ENCODE measurements at places on chromosomes 7 and 10.

DNA sequence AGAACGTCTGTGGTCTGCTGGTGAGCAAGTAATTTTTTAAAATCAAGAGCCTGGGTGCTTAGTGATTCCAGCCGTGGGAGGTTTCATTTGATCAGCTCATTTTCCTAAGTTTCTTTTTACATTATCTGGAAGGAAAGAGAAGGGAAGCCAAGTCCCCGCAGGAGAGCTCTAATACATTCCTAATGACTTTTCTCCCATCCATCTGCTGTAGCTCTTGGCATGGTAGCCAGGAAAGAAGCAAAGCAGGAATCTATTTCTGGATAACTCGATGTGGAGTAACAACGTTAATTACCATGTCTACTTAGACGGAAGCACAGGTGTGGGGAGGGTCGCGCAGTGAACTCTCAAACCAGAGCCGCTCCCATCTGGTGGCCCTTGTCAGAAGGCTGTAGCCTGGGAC is 121.9 kb downstream of the PAXIP1 start:
- no peak for DNase-seq

DNA sequence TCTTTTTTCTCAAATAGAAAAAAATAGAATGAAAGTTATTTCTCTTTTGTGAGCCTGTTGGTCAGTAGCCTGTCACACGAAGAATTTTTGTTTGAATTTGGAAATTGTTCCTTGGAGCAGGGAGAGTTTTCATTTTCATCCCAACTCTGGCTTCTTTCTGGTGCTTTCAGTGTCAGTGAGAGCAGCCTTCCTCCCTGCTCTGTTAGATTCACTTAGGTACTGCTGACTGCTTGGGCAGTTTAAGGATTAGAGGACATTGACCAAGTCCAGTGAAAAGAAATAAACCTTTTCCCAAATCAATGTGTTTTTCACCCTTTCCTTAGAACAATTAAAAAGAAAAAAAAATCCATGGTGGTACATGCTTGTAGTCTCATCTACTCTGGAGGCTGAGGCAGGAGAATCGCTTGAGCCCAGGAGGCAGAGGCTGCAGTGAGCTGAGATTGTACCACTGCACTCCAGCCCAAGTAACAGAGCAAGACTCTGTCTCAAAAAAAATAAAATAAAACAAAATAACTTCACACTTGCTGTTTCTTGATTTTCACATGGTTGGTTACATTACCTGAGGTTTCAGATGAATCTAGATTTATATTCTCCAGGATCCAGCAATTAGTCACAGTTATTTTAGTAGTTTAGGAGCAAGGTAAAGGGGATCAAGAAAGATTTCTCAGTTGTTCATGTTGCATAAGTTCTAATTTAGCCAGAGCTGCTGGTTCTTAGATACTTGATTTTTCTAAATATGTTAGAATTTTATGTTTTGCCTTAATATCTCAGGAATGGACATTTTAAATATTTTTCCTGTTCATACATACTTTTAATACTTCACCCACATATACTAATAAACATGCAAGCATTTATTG is 63.1 kb downstream of the ZNRF2 start:
- no peak for DNase-seq

DNA sequence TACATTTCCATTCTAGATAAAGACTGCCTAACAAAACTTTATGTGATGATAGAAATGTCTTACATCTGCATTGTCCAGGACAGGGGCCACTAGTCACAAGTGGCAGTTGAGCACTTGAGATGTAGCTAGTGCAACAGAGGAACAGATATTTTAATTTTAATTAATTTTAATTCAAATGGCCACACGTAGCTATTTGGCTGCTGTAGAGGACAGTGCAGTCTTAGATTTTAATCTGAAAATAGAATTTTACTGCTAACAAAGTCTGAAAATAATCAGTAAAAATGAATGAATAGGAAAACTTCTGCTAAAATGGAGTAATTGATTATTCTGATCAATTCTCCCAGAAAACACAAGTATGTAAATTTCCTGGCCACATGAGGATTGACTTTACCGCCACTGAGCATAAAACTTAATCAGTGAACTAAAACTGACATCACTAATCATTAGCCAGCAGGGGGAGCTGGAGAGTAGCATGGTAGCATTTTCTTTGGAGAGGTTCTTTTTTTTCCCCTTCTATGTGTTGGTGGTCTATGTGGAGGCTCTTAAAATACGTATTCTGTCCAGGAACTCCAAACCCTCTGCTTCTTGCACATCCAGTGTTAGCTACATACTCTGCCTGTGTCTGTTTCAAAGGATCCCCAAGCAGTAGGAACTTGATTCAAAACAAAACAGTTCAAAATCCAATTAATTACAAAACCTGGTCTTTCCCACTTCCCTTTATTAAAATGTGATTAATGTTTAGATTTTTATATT is 52.1 kb downstream of the TSPAN12 start:
- peak; percentile 43 for DNase-seq

- DNase-seq, result no peak
Measured at GRCh38 chr10:51654918-51655317, 44.5 kb downstream of the CSTF2T start.

GRCh38 chr10:100829933-100830727 is 82.6 kb upstream of the SLF2 start:
- no peak for DNase-seq

DNA sequence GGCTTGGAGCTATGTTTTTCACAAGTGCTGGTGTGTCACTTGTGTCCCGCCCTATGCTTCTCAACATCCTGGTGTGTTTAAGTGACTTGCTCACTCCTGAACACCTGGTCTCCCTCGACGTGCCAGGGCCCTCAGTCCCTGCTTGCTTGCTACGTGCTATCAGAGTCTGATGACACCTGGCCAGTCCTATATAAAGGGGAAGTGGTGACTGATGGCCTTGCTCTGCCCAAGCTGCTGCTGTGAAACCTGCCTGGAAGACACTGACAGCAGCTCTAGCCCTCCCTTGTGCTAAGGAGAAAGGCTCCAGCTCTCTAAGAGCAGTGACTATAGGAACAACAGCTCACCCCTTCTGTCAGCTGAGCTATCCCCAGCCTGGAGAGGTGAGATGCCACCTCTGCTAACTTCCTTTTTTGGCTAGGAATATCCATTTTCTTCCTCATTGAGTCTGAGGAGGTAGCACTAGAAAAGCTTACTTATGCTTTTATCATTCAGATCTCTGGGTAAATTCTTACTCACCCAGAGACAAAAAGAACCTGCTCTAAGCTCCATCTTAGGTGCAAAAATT is 77.2 kb upstream of the PLXNA4 start:
- no peak for DNase-seq

GRCh38 chr7:125130173-125130572 is 200.5 kb upstream of the POT1 start:
- DNase-seq, result no peak

GRCh38 chr10:22103701-22104470 is 100.4 kb upstream of the DNAJC1 start:
- no peak for DNase-seq

DNA sequence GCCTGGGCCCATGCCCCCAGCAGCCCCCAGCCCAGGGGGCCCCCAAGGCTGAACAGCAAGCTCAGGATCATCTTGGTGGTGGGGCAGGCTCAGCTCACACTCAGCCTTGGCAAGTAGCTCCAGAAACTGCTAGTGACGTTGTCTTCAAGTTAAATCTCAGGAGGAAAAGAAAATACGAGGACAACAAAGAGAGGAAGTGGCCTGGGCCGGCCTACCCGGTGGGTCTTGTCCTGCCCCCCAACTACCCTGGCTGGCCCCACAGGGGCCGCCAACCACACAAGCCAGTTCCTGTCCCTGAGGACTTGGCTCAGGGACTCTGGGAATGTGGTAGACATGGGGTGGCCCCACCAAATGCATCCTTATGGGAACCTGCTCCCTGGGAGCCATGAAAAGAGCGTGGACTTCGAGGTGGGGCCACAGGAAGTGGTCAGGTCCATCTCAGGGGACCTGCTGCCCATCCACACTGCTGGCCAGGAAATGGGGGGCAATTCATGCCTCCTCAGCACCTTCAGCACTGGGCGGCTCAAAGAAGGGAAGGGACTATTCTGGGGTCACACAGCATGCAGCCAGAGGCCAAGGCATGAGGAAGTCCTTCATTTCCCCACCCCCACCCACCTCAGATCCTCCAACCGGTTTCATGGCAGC is at the start of gene MMRN2:
TSS of gene MMRN2 (minus strand) at position 145 of the 645 bp plus-strand sequence. CDS start at position 71, 74 bp downstream.
- no peak for DNase-seq

DNA sequence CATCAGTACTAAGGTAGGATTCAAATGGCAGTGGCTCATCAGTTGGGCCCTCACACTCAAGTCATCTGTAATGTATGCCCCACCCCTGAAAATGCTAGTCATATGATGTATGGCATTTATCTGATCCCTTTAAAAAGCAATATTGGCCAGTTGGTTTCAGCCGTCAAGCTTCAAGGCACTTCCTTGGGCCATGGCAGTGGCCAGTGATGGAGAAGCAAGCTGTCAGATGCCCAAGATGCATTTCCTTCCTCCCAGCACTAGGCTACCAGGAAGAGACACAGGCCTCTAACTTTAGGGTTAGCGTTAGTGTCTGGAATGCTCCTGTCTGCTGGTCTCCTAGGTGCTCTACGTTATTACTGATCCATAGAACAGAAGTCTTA is 64.1 kb downstream of the PIK3AP1 start:
- no peak for DNase-seq

DNA sequence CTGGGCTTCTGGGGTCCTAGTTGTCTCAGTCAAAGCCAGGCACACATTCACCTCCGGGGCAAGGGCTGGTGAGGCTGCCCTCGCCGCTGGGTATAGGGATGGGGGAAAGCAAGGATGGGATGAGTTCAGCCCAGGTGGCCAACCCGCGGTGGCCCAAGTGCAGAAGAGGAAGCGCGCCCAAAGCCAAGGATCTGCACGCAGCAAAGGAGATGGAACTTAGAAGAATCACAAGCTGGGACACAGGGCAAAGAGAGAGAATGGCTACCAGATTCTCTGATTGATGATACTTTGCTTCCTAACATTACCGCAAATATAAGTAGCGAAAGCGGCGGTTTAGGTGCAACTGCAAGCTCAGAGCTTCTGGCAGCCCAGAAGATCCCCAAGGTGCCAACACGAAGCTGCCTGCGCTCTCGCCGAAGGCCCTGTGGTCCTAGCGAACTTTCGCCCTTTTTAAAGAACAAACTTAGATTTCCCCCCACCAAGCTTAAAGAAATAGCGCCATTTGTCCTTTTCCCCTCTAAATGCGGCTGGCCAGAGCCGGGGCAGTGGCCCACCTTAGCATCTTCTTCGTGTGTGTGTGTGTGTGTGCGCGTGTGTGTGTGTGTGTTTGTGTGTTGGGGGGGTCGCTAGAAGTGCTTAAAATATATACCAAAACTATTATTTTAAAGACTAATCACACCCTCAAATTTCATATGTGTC is 927 bp upstream of the MKX start:
- DNase-seq, result no peak

DNA sequence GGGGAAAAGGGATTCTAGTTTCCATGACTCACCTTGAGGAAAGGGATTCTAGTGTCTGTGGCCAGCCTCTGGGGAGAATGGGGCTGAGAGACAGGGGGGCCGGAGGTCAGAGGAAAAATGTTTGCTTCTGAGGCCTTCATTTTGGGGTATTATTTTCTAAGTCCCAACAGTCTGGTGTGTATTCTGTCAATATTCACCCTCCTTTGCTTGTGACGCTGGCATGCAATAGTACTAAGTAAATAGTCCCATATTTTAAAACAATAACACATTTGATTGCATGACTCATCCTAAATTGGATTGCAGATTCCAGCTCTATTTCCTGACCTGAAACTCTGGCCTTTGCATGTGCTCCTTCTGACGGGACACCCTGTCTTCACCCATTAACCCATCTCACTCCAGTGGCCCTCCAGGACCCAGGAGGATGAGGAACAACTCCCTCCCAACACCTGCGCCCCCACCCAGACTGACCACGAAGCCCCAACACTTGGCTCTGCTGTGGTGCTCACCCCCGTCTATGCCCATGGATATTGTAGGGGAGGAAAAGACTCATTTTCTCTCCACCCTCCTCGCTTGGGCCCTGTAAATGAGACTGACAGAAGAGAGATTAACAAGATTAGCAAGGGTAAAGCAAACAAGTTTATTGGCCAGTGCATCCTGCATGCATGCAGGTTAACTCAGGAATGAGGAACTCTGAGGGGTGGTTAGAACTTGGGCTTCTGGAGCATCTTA is 495.6 kb upstream of the KLF6 start:
- DNase-seq, result no peak

DNA sequence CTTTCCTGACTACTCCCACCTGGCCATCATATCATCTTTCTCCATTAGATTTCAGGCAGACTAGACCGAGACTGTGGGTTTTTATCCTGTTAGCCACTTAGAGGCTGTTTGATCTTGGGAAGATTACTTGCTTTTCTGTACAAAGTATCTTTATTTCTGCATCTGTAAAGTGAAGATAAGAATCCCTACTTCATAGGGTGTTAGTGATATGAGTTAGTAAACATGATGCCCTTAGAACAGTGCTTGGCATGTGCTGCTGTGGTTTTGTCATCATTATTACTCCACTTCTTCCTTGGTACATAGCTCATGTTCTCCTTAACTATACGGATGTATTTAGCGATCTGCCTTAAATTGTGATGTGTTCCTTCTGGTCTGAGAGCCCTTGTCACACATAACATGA is 165.2 kb downstream of the AUTS2 start:
- no peak for DNase-seq

- DNase-seq, result no peak
Measured at GRCh38 chr7:130874071-130874915, 140.3 kb upstream of the KLF14 start.

- no peak for DNase-seq
Measured at GRCh38 chr7:139072796-139073195, 36.7 kb downstream of the ZC3HAV1 start.

DNA sequence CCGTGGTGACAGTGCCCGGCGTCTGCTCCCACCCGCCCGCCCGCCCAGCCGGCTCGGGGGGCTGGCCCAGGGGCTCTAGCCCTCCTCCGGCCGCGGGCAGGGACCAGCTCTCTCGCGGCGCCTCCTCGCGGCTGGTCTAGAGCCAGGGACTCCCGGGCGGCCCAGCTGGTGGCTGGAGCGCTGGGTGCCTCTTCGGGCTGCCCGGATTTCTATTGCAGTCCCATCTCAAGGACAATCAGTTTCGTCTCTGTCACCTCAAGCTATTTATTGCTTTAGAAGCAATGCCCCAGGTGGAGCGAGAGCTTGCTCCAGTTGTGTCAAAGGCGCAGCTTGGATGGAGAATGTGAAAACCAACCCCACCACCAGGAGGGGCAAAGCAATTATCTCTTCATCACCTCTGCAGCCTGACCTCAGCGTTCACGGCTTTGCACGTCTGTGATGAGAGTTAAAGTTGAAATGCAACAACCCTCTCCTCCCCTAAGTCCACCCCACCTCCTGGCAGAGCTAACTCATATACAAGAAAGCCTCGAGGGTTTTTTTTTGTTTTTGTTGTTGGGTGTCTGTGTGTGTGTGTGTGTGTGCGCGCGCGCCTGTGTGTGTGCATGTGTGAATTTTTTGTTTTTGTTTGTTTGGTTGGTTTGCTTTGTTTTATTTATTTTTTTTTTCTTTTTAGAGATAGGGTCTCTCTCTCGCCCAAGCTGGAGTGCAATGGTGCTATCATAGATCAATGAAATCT is at the start of gene ITGA8:
TSS of gene ITGA8 (minus strand) at position 24 of the 736 bp plus-strand sequence. CDS start 151 bp downstream, outside the sequence.
- peak; percentile 33 for DNase-seq
